Spinal cord (tissue), 10 donors: ENCODE measurements at places on chromosomes 11 and 22. TPM values are rescaled to one million over a fixed set of nuclear protein-coding genes. Genes with fewer than 3 reads are reported as not detected.
A peak's percentile ranks its signal among the peaks of the same experiment; 100 is the strongest.

Gene CCDC87
- 0.59 TPM for total RNA-seq

Gene TMEM126A
- total RNA-seq = 30.7 TPM

Gene E2F8
- total RNA-seq = 1.8 TPM

Gene NPTXR
- 12.0 TPM for total RNA-seq

Gene FAM111B
- total RNA-seq = 10.5 TPM

Gene CARD16
- 9.7 TPM for total RNA-seq

DNA sequence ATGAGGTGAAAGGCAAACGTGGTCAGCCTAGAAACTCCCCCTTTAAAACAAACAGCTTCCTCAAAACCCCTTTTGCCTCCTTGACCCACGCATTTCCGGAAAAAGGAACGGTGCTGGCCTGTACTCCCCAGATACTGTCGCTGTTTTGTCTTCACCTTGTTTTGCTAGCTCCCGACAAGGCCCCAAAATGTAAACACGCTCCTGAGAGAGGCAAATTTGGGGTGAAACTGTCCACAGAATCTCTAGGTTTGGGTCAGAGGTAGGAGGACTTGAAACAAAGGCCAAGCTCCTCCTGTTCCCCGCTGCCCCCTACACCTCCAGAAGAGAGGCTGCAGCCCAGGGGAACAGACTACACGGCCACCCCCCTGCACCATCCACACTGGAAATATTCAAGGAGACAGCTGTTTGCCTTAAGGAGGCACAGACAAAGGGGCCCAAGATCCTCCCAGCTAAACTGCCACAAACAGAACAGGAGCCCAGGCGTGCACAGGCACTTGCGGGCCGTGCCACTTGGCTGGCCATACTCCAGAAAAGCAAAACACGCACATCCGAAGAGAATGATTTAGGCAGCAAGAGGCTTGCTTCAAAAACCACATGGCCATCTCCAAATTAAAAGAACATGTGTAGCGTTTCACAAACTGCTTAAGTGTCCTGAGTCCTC is 160.5 kb upstream of the GRK3 start:
- DNase-seq = no peak

DNA sequence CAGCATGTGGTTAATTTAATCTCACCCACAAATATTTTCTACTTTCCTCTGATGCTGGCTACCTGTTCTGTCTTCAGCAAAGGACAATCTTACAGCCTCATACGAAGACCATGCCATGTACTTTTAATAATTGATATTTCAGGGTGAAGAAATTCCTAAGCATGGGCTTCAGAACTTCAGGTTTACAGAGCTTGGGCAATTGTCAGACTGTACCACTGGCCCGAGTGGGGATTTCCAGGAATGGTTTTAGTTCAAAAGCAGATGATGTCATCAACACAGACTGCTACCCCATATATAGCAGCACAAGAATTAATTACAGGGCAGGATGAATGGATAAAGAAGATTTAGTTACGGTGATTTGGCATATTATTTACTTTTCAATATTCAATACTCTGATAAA is 171.8 kb downstream of the ETS1 start:
- DNase-seq = no peak

- DNase-seq = no peak
Observed at GRCh38 chr11:25565846-25566245, 766.1 kb upstream of the ANO3 start.

- DNase-seq = no peak
Observed at GRCh38 chr11:78525720-78526119, 48.9 kb downstream of the NARS2 start.

- no peak for DNase-seq
Observed at GRCh38 chr11:82634091-82634490, 99.6 kb downstream of the FAM181B start.

- peak; percentile 16 for DNase-seq
Observed at GRCh38 chr11:33195462-33196173, 34.3 kb upstream of the CSTF3 start.

GRCh38 chr22:46561435-46561905 is 24.1 kb upstream of the CELSR1 start:
- no peak for DNase-seq

GRCh38 chr11:119573858-119574257 is 150.9 kb upstream of the THY1 start:
- DNase-seq = no peak
